DND-41 (cell line): ENCODE measurements at places on chromosomes 7 and 10.

DNA sequence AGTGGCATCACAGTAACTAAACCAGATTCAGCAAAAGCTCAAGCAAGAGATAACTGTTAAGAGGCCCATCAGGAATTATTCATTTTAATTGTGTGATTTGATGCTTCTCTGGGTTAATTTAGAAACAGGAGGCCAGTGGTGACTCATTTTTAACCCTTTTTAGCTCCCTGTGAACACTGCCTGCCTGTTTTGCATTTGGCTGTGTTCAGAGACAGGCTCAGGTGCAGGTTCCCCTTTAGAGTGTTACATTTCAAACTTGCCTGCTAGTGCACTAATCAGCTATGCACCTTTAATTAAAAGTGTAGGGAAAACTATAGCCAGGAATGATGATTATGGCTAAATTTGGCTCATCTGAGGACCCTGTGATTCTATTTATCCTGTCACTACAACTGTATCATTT is 6.5 kb downstream of the STAMBPL1 start:
- DNase-seq, result no peak

GRCh38 chr10:97648562-97649404 is 8.3 kb downstream of the PI4K2A start:
- no peak for DNase-seq

GRCh38 chr7:22397981-22398380 is 41.0 kb upstream of the RAPGEF5 start:
- no peak for DNase-seq

GRCh38 chr10:44863344-44864047 is 47.6 kb upstream of the TMEM72 start:
- DNase-seq, result no peak

DNA sequence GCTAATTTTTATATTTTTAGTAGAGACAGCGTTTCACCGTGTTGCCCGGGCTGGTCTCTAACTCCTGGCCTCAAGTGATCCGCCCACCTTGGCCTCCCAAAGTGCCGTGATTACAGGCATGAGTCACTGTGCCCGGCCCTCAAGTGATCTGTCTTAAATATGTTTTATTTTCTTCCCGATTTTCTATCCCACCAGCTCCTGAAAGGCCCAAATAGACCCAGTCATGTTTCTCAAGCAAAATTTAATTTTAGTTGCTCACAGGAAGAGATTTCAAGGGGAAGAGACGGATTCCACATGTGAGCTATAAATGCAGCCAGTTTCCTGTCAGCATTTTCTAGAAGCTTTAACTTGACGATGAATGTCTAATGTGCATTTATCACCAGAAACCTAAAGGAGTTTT is 12.0 kb downstream of the DENND10 start:
- DNase-seq, result no peak

DNA sequence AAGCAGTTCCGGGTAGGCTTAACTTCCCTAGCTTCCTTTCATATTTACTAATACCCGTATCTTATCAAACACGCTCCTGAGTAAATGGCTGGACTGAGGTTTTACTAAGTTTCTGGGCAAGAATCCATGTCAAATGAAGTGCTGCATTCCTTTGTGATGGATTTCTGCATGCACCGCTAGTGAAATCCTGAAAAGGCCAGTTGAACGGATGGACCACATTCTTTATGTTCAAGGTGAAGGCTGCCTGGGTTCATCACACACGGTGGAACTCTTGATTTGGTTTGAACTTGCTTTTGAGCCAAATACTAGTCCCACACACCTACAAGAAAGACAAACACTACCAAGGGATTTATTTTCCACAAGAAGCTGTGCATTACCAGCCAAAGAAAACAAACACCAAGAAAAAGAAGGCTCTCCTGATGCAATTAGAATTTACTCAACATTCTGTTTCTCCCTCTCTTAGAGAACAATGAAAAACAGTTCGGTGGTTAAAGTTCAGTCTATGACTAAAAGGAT is 255.0 kb upstream of the SEMA3C start:
- DNase-seq, result no peak

GRCh38 chr10:64033711-64034110 is 512.5 kb downstream of the REEP3 start:
- DNase-seq, result no peak

GRCh38 chr10:86599041-86599440 is 55.3 kb upstream of the OPN4 start:
- DNase-seq, result no peak
